ENCODE measurements at places on chromosomes 13 and 19.

GRCh38 chr19:52270266-52270885, 989 bp downstream of the ZNF766 start:
- no peak for DNase-seq

DNA sequence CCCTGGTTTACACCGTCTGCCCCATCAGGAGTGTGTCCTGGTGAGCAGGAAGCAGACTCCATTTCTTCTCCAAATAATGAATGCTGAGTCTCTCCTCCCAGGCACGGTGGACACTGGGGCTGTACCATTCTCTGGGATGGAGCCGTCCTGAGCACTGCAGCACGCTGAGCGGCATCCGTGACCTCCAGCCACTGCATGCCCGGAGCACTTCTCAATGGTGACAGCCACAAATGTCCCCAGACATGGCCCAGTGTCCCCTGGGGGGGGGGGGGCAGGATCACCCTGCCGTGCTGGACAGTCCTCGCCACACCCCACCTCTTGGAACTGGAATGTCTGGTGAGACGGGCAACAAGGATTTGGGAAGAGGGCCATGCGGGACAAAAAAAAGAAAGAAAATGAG, 37.4 kb downstream of the GNG7 start:
- DNase-seq = no peak

- no peak for DNase-seq
Measured at GRCh38 chr19:5024282-5024681, 55.4 kb downstream of the KDM4B start.

GRCh38 chr13:37198629-37199028, 93.2 kb upstream of the CSNK1A1L start:
- DNase-seq = no peak

GRCh38 chr19:4297901-4298809, 4.0 kb downstream of the TMIGD2 start:
- no peak for DNase-seq

DNA sequence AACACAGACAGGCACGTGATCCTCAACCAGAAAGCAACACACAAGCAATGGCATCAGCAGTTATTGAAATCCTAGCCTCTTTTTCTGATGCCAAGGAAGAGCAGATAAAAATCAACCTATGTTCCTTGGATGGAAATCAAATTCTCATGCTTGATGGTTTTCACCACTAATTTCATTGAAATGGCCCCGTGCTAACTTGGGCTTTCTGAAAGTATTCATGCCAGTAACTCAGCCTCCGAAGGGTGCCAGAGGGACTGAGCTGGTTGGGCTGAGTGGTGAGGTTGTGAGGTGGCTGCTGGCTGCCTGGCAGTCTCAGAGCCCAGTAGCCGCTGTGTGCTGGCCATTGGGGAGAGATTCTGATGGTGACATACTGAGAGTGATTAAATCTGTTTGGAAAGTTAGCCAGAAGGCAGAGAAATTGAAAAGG, 309.3 kb downstream of the DCT start:
- no peak for DNase-seq

GRCh38 chr19:13866463-13867046, 10.4 kb upstream of the NANOS3 start:
- no peak for DNase-seq

DNA sequence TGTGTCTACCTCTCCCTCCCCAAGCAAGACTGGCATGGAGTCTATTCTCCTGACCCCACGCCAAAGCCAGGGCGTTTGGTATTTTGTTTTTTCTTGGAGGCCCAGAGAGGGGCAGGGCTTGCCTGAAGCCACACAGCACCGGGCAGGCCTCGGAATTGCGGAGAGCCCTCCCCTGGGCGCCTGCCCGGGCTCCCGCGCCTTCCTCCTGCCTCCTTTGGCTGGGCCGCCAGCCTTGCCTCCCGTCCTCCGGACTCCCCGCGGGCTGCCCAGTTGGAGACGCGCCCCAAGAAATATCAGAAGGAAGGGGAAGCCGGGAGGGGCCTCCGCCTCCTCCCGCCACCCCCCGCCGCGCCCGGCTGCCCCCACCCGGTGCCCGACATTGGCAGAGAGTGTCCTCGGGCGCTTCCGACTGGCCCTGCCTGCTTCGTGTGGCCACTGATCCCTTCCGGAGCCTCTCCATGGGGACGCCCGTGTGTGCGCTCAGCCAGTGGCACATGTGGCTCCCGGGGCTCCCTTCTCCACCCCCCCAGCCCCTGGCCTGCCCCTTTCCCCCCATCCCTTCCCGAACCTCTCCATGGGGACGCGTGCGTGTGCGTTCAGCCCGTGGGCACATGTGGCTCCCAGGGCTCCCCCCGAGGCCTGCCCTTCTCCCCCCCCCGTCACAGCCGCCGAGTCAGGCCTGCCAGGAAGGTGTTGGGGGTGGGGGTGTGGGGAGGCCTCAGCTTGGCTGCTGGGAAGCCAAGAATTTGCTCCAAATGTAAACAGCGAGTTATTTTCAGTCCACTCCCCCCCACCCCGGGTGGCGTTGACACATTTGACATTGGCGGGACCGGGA, 37.3 kb downstream of the NFIC start:
- DNase-seq = no peak

- DNase-seq = no peak
Measured at GRCh38 chr19:14107581-14108461, 9.7 kb downstream of the PRKACA start.

- DNase-seq = no peak
Measured at GRCh38 chr13:105643966-105644365, 891.5 kb downstream of the EFNB2 start.

DNA sequence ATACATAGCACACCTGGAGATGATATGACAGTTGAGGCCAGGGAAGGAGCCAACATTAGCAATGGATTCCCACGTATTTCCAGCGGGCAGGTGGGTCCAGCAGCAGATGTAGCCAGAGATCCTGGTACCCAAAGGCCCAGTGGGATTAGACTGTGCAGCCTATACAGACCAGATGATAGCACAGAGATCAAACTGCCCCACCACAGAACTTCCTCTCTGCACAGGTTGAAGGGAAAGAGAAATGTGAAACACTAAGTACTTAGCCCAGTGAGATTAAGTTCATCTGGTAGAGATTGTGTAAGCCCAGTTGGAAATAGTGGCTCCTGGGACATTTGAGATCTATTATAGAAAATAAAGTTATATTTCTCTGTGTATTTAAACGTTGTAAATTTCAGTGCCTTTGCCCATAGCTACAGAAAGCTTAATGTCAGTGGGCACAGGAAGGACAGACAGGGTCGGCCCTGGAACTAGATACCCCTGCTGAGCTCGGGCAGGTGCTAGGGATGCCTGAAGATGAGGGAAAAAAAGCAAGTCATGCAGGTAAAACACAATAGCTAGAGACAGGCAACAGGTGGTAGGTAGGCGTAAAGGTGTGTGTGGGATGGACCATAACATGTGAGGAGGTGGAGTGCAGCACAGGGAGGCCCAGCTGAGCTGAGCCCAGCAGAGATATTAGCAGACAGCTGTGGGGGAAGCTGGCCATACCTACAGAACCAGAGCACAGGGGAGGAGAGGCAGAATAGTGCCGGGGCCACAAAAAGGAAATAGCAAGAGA, 27.3 kb upstream of the SPATA13 start:
- no peak for DNase-seq

DNA sequence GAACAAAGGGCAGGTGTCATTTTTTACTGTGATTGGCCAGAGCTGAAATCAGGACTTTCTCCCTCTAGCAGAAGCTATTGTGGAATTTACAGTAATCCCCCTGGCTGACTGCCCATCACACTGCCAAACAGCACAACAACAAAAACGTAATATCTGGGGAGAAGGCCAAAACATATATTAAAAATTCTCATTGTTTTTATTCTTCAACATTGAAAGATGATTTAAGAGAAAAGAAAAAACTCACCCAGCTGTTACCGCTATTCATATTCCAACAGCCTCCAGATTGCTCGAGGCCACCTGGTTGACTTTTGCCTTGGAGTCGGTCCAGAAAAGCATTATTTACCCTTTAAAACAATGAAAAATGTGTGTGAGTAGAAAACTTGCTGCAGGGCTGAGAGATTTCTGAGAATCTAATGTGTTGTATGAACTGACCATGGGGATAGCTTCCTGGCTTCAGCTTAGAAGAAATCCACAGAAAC, 97.2 kb downstream of the EPSTI1 start:
- peak; percentile 94 for DNase-seq

DNA sequence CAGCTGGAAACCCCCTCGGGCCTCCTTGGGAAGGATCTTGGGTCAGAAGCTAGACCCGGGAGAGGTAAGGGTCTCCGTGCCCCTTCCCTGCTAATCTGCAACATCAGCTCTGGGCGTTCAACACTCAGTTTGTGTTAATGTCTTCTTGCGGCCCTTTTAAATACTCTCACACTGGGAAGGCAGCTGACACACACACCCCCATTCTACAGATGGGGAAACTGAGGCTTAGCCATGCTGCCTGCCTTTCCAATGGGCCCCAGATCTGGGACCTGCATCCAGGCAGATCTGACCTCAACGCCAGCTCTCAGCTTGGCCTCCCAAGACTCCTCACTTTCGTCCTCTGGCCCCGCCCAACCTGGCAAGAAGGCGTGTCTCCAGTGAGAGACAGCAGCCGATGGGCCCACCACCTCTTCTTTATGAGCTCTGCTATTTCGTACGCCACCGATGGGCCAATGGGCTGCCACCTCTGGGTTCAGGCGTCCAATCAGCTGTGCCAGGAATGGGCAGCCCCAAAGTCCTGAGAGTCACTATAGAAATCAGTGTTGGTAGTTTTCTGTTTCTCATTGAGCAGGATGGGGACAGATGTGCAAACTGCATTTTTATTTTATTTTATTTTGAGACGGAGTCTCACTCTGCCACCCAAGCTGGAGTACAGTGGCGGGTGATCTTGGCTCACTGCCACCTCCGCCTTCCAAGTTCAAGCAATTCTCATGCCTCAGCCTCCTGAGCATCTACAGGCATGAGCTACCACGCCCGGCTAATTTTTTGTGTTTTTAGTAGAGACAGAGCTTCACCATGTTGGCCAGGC, 43.8 kb downstream of the DNM2 start:
- no peak for DNase-seq

DNA sequence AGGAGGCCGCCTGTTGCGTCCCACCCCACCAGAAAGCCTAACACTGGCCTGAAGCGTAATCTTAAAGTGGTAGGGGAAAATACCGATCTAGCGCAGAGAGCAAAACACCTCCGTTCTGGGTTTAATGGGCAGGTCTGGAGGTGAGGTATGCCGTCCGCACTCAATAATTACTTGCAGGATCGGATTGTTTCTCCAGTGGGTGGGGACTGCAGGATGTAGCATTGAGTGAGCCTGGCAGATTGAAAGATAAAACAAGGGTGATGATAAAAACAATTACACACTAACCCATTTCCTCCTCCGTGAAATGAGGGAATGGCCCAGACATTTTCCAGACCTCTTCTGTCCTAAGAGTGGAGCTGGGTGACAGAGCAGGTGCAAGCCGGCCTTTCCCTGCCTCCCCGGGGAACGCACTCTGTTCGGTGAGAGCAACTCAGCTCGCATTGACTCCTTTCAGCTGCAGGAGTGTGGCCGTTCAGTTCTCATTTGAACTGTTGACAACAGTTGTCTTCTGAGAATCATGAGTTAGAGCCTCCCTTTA, 110.2 kb upstream of the DOCK9 start:
- peak; percentile 45 for DNase-seq

- DNase-seq = no peak
Measured at GRCh38 chr13:113791761-113792160, 32.7 kb downstream of the TMEM255B start.

- no peak for DNase-seq
Measured at GRCh38 chr13:44667943-44668342, 91.8 kb upstream of the TSC22D1 start.

- no peak for DNase-seq
Measured at GRCh38 chr13:114079601-114080536, 52.6 kb downstream of the RASA3 start.

DNA sequence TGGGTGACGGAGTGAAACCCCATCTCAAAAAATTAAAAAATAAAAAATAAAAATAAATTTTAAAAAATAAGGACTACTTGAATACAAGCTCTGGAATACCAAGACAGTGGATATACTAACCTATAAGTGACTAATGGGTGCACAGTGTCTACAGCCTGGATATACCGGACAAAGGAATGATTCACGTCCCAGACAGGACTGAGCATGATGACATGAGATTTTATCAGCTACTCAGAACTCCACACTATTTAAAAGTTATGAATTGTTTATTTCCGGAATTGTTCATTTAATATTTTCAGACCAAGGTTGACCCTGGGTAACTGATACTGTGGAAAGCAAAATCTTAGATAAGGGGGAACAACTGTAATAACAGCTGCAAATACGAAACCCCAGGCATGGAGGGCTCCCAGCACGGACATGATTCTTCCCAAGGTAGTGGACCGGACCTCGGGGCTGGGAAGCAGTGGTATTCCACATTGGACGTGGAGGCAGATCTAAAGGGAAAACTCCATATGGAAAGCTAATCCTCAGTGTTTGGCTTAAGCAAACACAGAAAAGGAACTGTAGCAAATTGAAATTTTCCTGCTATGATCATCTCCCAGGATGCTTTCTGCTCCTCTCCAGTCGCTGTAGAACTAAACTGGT, 102.6 kb upstream of the TSHZ3 start:
- DNase-seq = no peak

DNA sequence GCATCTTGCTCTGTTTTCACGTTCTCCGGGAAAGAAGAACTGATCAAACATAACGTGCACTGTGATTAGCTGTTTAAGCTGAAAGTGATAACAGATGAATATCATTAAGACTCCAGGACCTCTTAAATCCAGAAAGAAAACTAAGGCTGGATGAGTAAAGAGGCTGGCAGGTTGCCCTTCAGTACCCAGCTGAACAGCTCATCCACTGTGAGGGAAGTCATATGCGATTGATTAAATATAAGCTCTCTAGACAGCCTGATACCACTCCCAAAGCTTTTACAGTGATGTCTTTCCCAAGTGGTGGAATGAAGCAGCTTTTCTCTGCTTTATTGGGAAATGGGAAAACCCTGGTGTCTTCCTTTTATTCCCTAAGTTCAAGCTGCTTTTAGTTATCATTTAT, 116.9 kb downstream of the EFNB2 start:
- DNase-seq = no peak

DNA sequence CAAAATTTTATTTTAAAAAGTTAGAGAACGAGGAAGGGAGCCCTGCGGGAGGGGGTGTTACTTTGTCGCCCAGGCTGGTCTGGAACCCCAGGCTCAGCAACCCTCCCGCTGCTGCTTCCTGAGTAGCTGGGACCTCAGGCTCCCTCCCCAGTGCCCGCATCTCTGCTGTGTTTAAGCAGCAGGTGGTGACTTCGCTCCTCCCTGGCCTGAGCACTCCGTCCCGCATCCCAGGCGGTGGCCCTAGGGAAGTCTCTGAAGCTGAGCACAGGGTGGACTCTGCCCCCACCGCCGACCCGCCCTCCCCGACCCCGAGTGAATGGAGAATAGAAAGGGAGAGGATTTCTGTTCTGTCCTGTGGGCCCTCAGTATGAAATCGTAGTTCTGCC, 30.5 kb downstream of the ZNF701 start:
- DNase-seq = peak; percentile 46

All from NCI-H1105 treated with DMSO at 0.1 percent for 48 hours (cell line).